ENCODE measurements at places on chromosomes 5 and 9.

- DNase-seq: no peak
Observed at GRCh38 chr5:139798883-139799282, 3.3 kb downstream of the PSD2 start.

DNA sequence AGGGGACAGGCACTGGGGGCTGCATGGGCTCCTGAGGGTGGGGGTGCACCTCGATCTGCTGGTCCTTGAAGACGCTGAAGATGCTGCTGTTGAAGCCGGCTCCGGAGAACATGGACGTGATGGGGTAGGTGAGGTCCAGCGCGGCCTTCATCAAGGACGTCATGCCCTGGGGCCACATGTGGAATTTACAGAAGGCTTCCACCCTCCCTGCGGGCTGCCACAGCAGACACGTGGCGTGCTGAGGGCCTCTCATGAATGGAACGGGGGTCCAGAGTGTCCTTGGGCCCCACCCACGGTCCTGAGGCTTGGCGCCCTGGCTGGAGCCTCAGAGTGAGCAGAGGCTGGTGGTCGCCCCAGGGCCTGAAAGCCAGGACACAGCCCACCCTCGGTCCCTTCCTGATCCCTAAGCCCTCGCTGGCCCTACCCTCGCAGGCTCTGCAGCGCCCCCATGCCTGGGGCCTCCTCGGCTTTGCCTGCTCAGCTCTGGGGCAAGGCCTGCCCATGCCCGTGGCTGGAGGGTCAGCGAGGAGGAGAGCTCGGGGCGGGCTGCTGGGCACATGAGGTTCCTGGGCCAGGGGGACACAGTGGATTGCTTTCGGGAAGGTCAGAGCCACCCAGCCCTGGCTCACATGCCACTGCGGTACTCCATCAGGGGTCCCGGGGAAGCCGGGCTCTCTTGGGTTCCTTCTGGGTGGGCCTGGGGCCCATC, 5.3 kb upstream of the NSMF start:
- DNase-seq: no peak

- no peak for DNase-seq
Observed at GRCh38 chr9:78103971-78104433, 72.4 kb upstream of the GNAQ start.

GRCh38 chr5:16552666-16553343, 64.0 kb downstream of the RETREG1 start:
- DNase-seq: peak; percentile 57

GRCh38 chr5:64532212-64532611, 26.4 kb downstream of the RGS7BP start:
- no peak for DNase-seq

- DNase-seq: peak; percentile 69
Observed at GRCh38 chr9:98997604-98998003, 53.9 kb downstream of the COL15A1 start.

DNA sequence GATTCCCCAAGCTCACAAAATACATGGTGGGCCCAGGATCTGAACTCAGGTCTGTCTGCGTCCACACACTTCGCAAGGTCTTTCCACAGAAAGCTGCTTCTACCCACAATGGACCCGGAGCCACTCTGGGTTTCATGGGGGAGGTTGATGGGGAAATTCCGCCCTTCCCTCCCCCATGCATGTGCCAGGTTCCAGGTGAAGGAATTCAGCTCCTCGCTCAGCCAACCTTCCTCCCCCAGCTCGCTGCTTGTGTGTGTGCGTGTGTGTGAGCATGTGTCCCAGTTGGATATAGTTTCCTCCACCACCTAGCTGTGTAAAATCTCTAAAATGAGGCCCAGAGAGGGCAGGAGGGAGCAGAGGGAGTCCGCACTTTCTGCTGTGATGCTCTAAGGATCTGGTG, 1.0 kb downstream of the PTGS1 start:
- DNase-seq: no peak

DNA sequence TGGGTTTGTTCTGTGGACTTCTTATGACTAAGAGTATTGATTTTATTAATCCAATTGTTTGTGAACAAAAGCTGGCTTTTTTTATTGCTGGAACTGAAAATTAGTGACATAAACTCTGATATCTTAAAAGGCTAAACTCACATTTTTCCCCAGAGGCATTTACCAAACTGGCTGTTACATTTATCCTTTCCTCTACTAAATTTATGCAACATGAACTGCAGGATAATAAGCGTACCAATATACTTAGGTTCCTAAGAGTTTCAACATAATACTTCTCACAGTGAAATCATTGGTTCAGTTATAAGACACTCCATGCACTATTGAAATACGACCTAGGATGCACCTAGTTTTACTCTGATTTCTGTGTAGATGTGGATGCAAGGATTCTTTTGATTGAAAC, 560.8 kb upstream of the WWC1 start:
- no peak for DNase-seq

GRCh38 chr9:79256691-79257213, 315.0 kb upstream of the TLE4 start:
- DNase-seq: peak; percentile 32

DNA sequence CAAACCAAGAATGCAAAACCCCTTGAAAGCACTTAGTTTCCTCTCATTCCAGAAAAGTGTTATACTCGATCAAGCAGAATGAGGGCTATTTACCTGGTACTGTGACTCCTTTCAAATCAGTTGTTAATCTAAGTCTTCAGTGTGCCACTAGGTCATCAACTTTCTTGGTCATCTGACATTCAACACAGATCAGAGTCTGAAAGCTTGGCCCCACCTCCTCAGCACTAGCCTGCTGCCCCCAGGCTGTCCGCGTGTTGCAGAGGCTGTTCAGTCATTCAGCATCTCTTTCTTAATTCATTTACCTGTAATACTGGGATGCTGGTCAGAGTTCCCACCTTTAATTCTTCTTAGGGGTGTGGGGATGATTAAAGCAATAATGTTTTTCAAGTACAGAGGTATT, 28.5 kb downstream of the ENC1 start:
- no peak for DNase-seq

GRCh38 chr9:12849486-12850003, 74.7 kb downstream of the LURAP1L start:
- peak; percentile 49 for DNase-seq

DNA sequence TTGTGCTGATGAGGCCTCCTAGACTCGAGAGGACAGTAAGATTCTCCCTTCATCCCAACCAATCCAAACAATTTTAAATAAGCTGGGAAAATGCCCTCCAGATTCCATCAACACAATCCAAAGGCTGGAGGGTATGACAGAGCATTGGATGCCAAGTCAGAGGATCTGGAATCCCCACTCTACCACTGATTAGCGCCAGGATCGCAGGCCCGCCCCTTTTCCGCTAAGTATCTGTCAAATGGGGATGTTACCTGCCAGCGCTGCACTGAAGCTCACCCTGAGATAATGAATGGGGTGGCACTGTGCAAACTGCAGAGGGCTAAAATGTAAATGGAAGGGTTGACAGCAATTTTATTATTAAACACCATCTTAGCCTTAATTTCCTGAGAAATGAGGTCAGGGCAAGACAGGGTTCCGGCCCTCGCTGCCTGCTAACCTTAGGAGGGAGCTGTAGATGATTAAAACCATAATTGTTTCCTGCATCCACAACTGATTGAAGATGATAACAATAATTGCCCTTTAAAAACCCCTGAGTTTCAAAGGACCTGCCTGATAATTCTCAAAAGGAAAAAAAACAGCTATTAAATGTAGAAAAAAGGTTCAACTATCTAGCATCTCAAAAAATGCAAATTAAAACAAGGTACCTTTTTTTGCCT, 31.6 kb upstream of the GABBR2 start:
- no peak for DNase-seq

GRCh38 chr5:98570661-98571191, 202.7 kb upstream of the RGMB start:
- peak; percentile 91 for DNase-seq

GRCh38 chr5:86858442-86858841, 240.7 kb downstream of the COX7C start:
- DNase-seq: peak; percentile 60

DNA sequence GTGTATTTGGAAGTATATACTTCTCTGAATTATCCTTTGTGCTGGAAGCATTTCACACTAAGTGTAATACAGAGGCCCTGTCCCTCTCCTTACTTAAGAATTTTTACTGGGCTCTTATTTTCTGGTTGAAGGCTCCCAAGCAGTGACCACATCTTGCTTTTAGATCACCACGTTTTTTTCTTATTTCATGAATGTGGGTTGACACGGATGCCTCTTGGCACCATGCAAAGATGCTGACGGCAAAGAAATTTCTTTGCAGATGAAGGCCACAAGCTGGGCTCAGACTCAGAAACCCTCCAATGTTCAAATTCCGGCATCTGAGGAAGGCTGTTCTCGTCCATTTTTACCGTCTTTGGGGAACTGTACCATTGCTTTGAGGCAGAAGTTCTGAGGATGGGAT, 168.5 kb downstream of the HMHB1 start:
- no peak for DNase-seq

GRCh38 chr5:56369361-56369811, 136.3 kb upstream of the ANKRD55 start:
- DNase-seq: no peak

DNA sequence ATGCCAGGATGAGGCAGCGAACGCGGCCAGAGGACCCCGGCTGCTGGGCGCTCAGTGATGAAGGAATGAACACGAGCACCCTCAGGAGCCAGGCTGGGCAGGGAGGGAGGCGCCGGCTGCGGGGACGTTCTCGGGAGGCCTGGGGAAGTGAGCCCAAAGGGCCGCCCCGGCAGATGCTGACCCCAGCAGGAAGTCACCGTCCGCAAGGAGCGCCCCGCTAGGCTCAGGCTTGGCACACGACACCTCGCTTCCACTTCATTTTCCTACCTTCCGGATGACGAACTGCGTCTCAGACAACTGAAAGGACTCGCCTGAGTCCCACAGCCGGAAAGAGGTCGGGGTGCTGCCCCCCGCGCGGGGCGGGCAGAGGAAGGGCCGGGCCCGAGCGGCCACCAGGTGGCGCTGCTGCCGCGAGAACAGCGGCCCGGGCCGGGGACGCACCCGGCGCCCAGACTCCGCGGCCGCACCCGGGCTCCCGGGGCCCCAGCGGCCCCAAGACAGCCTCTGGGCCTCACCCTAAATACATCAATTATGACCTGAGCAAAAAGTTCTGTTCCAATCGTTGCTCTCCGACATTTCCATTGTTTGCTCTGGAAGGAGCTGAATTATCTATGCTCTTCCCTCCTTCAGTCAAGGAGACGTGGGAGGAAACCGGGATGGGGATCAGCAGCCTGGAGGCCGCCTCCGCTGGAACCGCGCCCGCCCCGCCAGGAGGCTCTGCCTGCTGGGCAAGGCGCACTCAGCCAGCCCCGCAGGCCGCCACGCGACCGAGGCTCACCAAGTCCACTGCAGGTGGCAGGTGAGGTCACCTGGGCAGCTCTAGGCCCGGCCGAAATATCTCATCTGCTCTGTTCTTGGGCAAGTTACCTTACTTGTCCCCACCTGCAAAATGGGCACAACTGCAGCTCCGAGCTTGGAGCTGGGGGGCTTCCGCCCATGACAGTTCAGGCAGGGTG, 107.0 kb downstream of the ZNF354C start:
- peak; percentile 44 for DNase-seq

DNA sequence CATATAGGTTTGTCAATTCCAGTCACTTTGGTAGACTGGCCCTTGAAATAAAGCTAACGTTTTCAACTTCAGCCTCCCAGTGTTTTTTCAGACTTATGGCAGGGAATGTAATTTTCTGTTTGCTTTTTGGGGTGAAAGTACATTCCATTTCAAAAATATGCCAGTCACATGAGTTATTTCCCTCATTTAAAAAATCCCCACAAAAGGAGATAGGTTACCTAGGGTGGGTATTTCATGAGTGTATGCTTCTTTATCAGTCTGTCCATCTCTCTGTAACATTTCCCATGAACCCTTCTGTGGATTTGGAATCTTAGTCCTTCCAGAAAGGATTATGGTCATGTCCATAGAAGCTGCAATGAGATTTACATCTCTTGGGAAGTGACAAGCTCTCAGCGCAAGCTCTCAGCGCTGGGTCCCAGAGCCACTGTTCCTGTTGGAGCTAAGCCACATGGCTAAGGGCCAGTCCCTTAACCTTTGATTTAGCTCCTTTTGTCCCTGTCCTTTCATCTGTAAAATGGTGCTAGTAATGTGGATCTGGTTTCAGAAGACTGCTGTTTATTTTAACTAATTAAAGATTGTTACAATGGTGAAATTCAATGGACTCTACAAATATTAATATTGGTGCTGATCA, 294.9 kb downstream of the NR3C1 start:
- no peak for DNase-seq

DNA sequence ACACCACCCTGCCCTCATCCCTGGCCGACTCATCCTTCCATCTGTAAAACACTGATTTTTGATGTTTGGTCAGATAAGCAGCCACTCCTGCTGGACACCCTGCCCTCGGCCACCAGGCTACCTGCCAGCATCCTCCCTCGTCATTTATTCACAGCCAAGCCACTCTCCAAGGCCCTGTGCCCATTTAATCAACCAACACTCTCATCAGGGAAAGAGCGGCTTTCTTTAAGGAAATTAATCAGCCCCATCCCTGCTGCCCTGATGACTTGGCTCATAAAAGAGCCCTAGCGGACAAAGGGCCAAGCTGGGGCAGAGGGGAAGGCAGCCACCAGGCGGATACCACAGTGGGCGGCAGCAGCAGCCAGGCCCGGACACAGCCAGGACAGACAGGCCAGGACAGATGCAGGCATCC, 52.4 kb downstream of the GOLM1 start:
- no peak for DNase-seq

DNA sequence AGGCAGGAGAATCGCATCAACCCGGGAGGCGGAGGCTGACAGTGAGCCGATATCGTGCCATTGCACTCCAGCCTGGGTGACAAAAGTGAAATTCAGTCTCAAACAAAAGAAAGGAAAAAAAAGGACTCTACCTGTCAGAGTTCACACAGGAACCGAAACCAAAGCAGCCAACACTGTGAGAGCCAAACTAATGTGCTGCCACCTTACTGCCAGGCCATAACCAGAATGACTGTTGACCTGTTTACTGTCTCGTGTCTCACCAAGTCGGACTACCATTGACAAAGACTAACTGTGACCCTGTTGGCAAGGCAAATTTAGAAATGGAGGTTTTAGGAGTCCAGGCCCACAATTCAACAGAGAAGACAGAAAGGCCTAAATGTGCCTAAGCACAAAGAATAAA, 112.4 kb downstream of the ANXA2R start:
- no peak for DNase-seq

- no peak for DNase-seq
Observed at GRCh38 chr5:158701007-158701391, 398.7 kb downstream of the EBF1 start.

GRCh38 chr5:32802764-32803163, 91.6 kb downstream of the NPR3 start:
- DNase-seq: no peak

GRCh38 chr9:23747088-23748075, 78.7 kb downstream of the ELAVL2 start:
- no peak for DNase-seq

- no peak for DNase-seq
Observed at GRCh38 chr9:127917603-127918002, 762 bp upstream of the ST6GALNAC4 start.

DNA sequence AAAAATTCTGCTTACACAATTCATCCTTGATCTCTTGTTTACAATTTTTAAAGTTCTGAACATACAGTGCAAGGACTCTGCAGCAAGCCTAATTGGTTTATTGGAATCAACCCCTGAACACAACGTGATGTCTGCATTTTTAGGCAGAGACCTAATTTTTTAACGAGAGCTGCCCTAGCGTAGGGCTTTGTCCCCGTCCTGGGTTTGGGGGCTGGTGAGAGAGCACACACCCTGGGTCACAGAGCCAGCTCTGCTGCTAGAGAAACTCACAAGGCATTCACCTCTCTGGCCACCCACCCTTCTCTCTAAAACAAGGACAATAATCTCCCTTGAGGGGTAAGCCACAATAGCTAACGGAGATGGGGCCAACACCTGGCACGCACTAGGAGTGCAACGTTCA, 28.2 kb downstream of the SH3PXD2B start:
- no peak for DNase-seq
